SJCRH30 (cell line): ENCODE measurements at places on chromosomes 12 and 14. TPM values are rescaled to one million over a fixed set of nuclear protein-coding genes. Genes with fewer than 3 reads are reported as not detected.

NANOG gene
- total RNA-seq, result 0.05 TPM in 1 of 2 replicates, not detected in the other

DNA sequence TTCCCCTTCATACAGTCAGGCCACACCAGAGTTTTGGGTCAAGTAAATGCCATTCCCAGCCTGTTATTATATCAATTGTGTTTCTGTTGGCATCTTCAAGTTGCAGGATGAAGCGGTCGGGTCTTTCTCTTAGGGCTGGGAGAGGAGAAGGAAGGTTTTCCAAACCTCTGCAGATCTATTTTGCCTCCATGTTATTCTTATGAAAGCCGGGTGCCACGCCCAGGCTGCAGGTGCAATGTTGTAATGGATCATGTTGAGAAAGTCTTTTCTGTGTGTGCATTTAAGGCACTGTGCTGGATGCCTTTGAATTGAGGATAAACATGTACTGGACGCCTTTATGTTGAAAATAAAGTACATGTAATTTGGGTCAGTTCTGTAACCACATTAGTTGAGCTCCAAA, 164.4 kb upstream of the HIF1A start:
- no peak for DNase-seq

GRCh38 chr14:78016532-78016931, 153.6 kb upstream of the NRXN3 start:
- DNase-seq, result no peak

SELPLG gene
- total RNA-seq, result 0.15 and 0.32 TPM in 2 replicates

TAS2R20 gene
- total RNA-seq, result 0.86 and 3.9 TPM in 2 replicates

- no peak for DNase-seq
These were observed 41.4 kb downstream of the PLEKHG3 start for GRCh38 chr14:64745511-64746091.

DNA sequence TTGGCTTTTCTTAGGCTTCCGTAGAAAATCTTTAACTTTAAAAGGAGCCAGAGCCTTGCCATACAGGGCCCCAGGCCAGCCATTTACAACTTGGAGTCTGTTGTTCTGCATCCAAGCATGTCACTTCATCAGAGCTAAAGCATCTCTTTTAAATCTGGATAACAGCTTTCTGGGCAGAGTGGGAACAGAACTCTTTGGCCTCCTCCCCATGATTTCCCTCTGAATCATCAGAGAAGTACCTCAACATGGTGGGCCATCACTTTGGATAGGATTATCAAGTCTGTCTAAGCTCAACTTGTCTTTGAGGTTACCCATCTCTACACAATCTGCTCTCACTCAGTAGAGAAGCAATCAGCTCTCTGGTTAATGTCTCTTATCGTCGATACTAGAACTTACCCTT, 170.9 kb downstream of the SLC6A15 start:
- DNase-seq, result no peak

DNA sequence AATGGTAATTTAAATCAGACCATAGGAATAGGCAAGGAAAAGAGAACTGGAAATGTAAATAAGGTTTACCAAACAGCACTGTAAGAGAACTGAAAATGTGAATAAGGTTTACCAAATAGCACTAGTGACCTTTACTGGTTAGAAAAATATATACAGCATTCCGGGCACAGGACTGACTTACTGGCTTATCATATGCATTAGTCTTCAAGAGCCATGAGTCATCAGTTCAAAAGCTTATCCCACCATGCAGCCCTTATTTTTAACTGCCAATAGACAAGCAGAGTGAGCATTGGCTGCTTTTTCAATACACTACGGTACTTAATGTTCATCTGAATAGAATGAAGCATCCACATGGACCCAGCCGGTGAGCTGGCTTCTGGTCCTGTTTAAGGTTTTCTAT, 13.0 kb upstream of the NELL2 start:
- DNase-seq, result no peak

DNA sequence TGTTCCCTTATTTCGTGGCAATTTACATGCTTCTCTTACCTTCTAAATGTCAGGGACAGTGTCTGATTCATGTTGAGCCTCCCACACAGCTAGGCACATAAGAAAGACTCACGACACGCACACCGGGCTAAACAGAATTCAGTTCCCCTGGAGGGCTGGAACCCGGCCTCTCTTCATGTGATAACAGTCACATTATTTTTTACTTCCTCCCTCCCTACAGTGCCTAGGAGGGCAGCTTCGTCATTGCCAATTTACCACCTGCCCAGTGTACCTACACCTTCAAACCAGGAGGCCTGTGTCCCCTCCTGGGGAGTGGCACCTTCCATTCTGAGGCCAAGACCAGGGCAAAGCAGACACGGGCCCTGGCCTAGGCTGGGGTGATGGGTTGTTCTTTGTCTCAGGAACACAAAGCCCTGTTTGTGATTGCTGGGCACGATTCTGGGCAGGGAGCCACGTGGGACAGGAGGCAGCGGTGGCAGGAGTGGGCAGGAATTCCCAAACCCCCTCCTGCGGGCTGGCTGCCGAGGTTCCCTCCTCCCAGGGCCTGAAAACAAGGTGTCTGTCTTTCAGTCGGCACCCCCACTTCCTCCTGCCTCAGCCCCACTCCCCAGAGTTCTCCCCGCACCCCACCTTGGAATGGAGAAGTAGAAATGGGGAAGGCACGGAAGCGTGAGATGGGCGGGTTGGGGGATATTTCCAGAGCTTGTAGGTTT, 6.8 kb upstream of the RASAL1 start:
- DNase-seq, result no peak

DDHD1 gene
- 34.0 and 41.3 TPM in 2 replicates for total RNA-seq

DNA sequence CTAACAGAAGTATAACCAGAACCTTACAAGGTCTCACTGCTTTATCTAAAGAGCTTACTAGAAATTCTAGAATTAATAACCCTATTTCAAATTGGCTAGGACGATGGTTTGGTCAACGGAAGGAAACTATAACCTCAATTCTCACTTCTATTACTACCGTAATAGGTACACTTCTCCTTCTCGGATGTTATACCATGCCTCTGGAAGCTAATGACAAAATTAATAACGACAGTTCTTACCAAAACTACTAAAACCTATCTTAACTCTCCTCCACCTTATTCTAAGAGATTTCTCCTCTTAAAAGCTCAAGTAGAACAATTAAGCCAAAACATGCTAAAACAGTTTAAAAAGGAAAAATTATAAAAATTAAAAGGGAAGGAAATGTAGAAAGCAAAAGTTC, 23.7 kb upstream of the UBC start:
- no peak for DNase-seq
